Naive B cell (primary cell): ENCODE measurements at places on chromosomes 16 and 17.

DNA sequence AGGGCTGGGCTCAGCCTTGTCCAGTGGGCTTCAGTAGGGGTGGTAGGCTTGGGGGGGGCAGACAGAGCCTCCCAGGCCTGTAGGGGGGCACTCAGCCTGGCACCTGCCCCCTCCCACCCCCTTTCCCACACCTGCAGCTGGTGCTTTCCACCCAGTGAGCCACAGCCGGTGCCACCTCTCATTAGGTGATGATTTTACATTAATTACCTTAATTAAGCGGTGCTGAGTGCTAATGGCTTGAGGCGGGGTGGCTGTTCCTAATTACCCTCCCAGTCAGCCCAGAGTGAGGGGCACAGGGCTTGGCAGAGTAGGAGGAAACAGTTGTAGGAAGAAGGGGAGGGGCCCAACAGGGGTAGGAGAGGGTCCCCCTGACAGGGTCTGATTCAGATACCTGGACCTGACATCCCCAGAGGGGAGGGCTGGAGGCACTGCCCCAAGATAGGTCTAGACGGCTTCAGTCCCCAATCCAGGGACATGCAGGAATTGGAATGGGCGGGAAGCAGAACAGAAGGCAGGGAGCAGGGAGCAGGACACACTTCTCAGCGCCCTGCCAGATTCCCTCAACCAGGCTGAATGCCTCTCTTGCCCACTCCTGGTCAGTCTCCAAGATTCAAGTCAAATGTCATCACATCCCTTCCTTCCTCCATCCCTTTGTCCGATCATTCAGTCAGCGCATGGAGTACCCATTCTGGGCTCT is 26.5 kb upstream of the PHF12 start:
- no peak for DNase-seq

- no peak for DNase-seq
These were observed 92.5 kb upstream of the RBL2 start for GRCh38 chr16:53341792-53342191.

DNA sequence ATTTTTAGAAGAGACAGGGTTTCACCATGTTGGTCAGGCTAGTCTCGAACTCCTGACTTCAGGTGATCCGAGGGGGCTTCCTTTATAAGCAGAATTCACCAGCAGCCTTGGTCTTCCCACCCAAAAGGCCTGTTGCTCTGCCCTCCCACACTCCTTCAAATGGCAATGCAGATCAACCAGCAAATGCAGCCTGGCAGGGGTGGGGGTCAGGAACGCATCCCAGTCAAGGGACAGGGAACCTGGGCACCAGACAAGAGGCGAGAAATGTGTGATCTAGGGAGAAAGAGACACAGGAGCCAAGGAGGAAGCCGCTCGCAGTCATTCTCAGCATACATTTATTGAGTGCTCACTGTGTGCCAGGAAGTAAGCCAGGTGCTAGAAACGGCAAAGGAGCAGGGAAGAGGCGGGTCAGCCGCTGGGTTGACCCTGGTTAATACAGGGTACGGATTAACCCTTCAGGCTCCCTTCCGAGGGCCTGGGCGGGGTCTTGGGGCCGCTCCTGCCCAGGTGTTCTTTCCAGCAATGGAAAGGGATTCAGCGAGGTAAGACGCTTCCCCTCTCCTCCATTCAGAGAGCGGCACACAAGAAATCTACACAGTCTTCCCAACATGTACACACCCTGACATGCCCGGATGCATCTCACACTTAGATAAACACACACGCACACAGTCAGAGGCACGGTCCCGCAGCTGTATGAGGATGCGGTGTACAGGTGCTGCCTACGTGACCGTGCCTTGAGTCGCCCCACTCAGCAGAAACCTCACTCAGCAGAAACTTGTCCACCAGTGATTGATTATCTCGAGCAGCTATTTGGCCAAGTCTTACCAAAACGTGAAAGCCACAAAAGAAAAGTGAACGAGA is 6.6 kb upstream of the PITPNA start:
- DNase-seq, result no peak

DNA sequence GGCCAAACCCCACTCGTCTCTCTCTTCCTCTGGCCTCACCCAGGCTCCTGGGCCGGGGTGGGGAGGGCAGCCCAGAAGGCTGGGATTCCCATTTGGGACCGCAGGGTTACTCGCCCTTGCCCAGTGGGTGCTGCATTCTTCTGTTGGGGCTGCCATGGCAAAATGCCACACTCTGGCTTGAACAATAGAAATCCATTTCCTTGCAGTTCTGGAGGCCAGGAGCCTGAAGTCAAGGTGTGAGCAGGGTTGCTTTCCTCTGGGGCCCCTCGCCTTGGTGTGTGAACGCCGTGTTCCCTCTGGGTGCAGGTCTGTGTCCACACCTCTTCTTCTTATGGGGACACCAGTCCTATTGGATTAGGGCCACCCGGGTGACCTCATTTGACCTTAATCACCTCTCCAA is 105.8 kb upstream of the GSE1 start:
- DNase-seq, result no peak

DNA sequence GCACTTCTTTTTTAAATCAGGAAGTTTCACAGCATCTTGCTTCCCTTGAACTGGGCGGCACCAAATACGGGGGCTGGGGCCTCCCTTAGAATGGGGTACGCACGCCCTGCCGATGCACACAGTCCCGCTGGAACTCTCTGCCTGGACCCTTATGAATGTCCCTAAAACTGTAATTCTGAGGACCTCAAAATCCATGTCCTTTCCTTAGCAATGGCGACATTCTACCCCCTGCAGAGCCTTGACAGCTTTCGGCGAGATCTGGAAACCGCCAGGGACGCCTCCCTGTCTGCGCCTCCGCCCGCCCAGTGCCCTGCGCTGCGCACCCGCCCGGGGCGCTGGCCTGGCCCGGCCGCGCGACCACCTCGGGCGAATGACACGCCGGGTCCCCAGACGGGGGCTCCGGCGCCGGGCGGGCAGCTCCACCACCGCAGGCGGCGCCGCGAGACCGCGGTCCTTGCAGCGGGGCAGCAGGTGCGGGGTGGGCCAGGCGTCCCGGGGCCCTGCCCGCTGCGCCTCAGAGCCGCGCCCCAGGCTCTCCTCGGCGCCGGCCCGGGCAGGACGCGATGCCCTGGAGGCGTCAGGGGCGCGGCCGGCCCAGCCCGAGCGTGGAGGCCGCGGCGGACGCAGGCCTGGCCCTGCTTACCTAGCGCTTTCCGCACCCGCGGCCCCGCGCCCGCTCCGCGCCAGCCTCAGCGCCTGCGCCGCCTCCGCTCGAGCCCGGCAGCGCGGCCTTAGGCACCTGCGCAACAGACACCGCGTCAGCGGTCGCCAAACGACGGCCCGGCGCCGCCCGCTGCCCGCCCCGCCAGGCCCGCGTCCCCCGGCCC is 548 bp downstream of the HAGH start:
- DNase-seq, result no peak

- no peak for DNase-seq
These were observed 3.4 kb downstream of the CHST6 start for GRCh38 chr16:75491876-75492275.
